Right atrium auricular region (tissue), 2 donors: ENCODE measurements at places on chromosomes 12 and 14. TPM values are rescaled to one million over a fixed set of nuclear protein-coding genes. Genes with fewer than 3 reads are reported as not detected.

The PPP1CC gene
- 199 TPM for total RNA-seq

The OTX2 gene
- not detected for total RNA-seq

The KRT2 gene
- not detected for total RNA-seq

The RHEBL1 gene
- total RNA-seq: not detected

The STRN3 gene
- 46.8 TPM for total RNA-seq

DNA sequence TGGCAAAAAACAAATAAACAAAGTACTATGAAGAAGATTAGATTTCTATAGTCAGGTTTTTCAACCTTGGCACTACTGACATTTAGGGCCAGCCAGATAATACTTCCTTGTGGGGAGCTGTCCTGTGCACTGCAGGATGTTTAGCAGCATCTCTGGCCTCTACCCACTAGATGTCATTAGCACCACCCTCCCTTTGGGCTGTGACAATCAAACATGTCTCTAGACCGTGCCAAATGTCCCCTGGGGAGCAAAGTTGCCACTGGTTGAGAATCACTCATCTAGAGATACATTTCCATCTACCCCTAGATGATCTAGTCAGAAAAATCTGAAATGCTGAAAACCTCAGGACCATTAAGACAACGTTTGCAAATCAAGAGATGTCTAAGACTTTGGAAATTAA is 29.9 kb downstream of the SRRM4 start:
- no peak for DNase-seq

GRCh38 chr12:97561619-97562290 is 99.2 kb downstream of the RMST start:
- no peak for DNase-seq

GRCh38 chr12:77813558-77813957 is 17.1 kb upstream of the NAV3 start:
- no peak for DNase-seq

DNA sequence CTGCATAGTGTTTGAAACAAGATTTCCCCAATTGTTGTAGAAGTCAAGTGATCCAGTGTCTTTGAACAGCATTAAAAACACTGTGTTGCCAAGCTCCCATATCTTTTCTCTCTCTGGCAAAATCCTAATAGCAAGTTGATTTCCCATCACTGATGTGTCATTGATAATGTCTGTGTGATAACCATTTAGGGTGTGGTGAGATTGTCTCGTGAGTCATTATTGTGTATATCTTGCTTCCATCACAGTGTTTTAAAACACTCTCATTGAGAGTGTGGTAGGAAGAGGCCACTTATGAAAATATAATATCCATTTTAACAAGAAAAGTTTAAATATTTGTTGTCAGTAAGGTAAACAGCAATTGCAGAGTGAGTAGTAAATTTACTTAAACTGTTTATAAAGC is 74.7 kb downstream of the PRORP start:
- DNase-seq: no peak

DNA sequence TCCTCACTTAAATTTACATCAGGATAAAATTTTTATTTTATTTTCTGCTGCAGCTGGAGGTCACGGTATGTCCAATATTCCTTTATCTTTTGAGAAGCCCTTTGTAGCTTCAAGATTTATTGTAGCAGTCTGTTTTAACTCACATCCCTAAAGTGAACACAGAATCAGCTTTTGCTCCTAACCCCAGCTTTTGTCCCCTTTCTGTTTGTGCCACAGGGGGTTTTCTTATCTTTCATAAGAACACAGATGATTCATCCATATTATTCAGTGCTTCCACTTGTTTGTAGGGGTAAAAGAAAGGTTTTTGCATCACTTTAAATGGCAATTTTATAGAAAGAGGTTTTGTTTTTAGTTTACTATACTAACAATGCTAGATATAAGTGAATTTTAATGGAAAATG is 21.8 kb upstream of the PIK3C2G start:
- DNase-seq: no peak

GRCh38 chr14:34234258-34234657 is 227.8 kb downstream of the SPTSSA start:
- no peak for DNase-seq

DNA sequence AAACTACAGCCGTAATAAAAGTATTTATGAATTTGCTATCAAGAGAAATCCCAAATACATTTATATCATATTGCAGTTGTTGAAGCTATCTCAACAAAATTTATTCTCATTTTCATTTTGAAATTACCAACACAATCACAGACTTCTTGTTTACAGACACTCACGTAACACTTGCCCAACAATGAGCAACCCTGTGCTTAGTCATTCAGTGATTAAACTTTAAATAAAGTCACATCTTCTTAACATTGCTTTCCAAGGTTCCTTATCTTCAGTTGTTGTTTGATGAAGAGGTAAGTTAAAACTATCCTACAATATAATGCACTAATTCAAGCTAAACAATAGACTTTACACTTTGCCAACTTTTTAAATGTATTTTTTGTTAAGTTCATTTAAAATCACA is 601.8 kb downstream of the SLC16A7 start:
- no peak for DNase-seq

- DNase-seq: no peak
These were observed 72.0 kb upstream of the FKBP4 start for GRCh38 chr12:2722806-2723205.
